HepG2 (cell line): ENCODE measurements at places on chromosomes 3 and 15.

- DNase-seq, result no peak
Observed at GRCh38 chr15:62644216-62644888, 398.2 kb upstream of the TPM1 start.

DNA sequence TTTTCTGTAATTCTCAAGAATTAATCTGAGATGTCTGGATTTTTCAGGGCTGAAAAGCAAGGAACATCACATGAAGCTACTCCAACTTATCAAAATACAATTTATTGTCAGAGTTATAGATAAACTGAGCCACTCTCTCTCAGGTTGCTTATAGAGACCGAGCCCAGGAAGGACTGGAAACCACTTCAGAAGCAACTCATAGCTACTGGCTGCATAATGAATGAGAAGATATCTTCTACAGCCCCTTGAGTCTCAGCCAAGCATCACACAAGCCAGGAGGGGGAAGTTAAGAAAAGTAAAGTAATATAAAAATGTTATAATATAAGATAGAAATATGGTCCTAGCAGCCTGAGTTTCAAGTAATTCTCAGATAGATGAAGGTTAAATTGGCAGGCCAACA lies 186.0 kb downstream of the TNIK start:
- no peak for DNase-seq

- DNase-seq, result no peak
Observed at GRCh38 chr3:182697345-182697919, 95.9 kb upstream of the ATP11B start.

- no peak for DNase-seq
Observed at GRCh38 chr3:152352554-152352953, 83.8 kb downstream of the MBNL1 start.

DNA sequence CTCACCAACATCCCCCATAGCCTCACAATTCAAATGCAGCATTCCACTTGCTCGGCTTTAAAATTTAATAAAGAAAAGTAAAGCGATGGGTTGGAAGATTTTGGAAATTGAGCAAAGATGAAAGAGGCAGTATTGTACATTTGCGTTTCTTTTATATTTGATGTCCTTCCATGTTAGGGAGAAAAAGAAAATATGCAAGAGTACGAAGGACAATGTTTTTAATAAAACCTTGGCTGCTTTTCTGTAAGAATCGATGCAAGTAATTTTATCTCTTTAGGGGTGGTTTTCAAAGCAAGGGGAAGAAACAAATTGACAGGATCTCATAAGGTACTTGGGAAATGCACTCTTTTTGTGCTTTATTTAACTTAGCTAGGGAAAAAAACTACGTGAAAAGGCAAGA lies 61.8 kb upstream of the TSC22D2 start:
- no peak for DNase-seq

- no peak for DNase-seq
Observed at GRCh38 chr3:72141264-72141663, 356.3 kb upstream of the PROK2 start.
